Muscle of leg (tissue), 16 donors: ENCODE measurements at places on chromosomes 2 and 18. TPM values are rescaled to one million over a fixed set of nuclear protein-coding genes. Genes with fewer than 3 reads are reported as not detected.

Gene IL37
- polyA plus RNA-seq: not detected

Gene RNU2-63P
- not detected for polyA plus RNA-seq

Gene RETSAT
- polyA plus RNA-seq: 19.2 TPM

Gene HOXD12
- not detected for polyA plus RNA-seq

Gene BAZ2B
- 33.6 TPM for polyA plus RNA-seq

Gene D2HGDH
- polyA plus RNA-seq: 25.9 TPM

Gene CCDC85A
- 4.2 TPM for polyA plus RNA-seq

Gene RND3
- polyA plus RNA-seq: 67.8 TPM

Gene RAB6C
- 0.64 TPM for polyA plus RNA-seq

Gene CNGA3
- 0.49 TPM for polyA plus RNA-seq

GRCh38 chr18:22210311-22210754 lies 40.9 kb downstream of the GATA6 start:
- DNase-seq: no peak
- H3K36me3 ChIP-seq: no peaks in the 10 kb centered on the region
- no peak overlapping the region for H3K4me3 ChIP-seq
- H3K27me3 ChIP-seq: peaks cover 2% of the 10 kb centered on the region
- H3K4me1 ChIP-seq: no peaks in the 10 kb centered on the region

GRCh38 chr2:44285174-44285573 lies 9.9 kb downstream of the SLC3A1 start:
- H3K36me3 ChIP-seq: no peaks in the 10 kb centered on the region
- H3K27ac ChIP-seq: no peak overlapping the region
- peak; percentile 2 for DNase-seq
- H3K27me3 ChIP-seq: no peaks in the 10 kb centered on the region

- no peaks in the 10 kb centered on the region for H3K36me3 ChIP-seq
- no peaks in the 10 kb centered on the region for H3K4me1 ChIP-seq
- no peak for DNase-seq
- H3K4me3 ChIP-seq: no peak overlapping the region
- H3K27me3 ChIP-seq: peaks cover 24% of the 10 kb centered on the region
These were observed 102.9 kb upstream of the TGFA start for GRCh38 chr2:70656421-70657010.

DNA sequence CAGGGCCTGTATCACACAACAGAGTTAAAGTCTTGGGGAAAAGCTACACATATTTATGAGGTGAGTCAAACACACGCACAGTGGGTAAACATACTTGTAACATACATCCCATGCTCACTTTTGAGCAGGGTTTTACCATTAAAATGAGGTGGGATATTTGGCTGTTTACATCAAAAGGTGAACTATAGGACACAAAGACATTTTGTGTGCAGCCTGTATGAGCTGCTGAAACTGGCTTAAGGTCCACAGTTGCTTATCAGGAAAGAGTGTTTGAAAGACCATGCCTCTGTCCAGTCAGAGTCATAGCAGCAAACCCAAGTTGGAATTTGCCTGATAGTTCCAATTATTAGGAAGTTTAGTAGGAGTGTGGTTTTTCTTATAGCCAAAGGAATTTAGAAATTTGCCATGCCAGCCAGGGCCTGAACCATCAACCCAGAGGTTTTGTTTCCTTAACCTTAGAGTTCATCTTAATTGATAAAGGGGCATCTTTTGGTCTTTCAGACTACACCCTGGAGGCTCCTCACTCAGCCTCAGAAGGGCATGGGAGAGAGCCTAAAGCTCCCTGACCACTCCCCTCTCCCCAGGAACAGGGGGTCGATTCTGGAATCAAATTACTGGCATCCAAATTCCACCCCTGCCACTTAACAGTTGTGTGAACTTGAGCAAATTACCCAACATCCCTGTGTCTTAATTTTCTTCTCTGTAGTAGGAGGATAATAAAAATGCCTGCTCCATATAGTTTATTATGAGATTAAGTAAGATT lies 29.9 kb upstream of the L3MBTL4 start:
- no peak for DNase-seq
- no peak overlapping the region for H3K4me3 ChIP-seq
- H3K27me3 ChIP-seq: no peaks in the 10 kb centered on the region
- H3K4me1 ChIP-seq: no peaks in the 10 kb centered on the region

GRCh38 chr2:105384216-105384615 lies 14.6 kb downstream of the FHL2 start:
- H3K36me3 ChIP-seq: peaks cover 37% of the 10 kb centered on the region
- DNase-seq: no peak
- H3K27ac ChIP-seq: no peak overlapping the region
- H3K4me1 ChIP-seq: peaks cover 8% of the 10 kb centered on the region

DNA sequence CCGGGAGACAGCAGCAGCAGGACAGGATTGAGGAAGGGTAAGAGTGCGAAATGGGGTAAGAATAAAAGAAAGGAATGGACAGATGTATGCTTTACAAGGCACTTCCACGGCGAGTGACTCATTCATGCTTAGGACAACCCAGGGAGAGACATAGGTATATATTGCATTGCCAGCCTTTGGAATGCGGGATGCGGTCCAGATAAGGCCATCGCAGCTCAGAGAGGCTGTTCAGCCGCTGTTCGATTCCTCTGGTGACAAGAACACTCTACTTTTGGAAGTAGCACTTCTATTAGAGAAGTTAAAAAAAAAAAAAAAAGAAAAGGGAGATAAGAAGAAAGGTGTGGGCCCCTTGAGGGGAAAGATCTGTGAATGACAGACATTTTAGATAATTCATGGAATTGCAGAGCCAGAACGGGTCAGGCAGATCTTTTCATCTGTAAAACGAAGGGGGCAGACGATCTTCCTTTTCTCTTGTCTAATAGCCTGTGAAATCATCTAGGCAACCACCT lies 819 bp upstream of the NCOA1 start:
- DNase-seq: peak; percentile 48
- peak overlapping the region; percentile 53 for H3K4me3 ChIP-seq
- peak overlapping the region; percentile 96 for H3K27ac ChIP-seq
- H3K36me3 ChIP-seq: no peaks in the 10 kb centered on the region
- no peaks in the 10 kb centered on the region for H3K27me3 ChIP-seq

DNA sequence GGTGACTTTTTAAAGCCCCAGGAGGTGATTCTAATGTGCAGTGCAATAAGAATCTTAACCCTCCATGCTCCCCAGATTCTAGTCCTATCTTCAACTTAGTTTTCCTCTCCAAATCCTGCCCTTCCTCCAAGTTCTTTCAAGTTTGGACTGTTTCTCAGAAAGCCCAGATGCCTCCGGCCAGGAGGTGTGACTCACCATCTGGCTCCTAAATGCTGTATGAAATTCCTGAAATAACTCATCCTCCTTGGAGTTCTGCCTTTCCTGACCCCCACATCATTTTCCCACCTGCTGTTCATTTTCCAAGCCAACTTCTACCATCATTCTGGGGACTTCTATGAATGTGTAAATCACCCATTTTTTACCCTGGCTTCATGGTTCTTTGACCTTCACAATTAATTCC lies 118.2 kb upstream of the NOL4 start:
- DNase-seq: no peak
- H3K36me3 ChIP-seq: no peaks in the 10 kb centered on the region
- H3K4me1 ChIP-seq: no peaks in the 10 kb centered on the region
- no peaks in the 10 kb centered on the region for H3K27me3 ChIP-seq
- H3K27ac ChIP-seq: no peak overlapping the region

GRCh38 chr2:41610501-41611190 lies 437.2 kb upstream of the PKDCC start:
- H3K4me1 ChIP-seq: peaks cover 5% of the 10 kb centered on the region
- peak; percentile 97 for DNase-seq
- no peak overlapping the region for H3K4me3 ChIP-seq
- no peaks in the 10 kb centered on the region for H3K36me3 ChIP-seq
- H3K27ac ChIP-seq: peak overlapping the region; percentile 92

- H3K36me3 ChIP-seq: peaks cover 2% of the 10 kb centered on the region
- peaks cover 32% of the 10 kb centered on the region for H3K4me1 ChIP-seq
- H3K4me3 ChIP-seq: no peak overlapping the region
- no peak for DNase-seq
- H3K27me3 ChIP-seq: no peaks in the 10 kb centered on the region
- no peak overlapping the region for H3K27ac ChIP-seq
These were observed 31.1 kb downstream of the EPAS1 start for GRCh38 chr2:46328291-46328690.

DNA sequence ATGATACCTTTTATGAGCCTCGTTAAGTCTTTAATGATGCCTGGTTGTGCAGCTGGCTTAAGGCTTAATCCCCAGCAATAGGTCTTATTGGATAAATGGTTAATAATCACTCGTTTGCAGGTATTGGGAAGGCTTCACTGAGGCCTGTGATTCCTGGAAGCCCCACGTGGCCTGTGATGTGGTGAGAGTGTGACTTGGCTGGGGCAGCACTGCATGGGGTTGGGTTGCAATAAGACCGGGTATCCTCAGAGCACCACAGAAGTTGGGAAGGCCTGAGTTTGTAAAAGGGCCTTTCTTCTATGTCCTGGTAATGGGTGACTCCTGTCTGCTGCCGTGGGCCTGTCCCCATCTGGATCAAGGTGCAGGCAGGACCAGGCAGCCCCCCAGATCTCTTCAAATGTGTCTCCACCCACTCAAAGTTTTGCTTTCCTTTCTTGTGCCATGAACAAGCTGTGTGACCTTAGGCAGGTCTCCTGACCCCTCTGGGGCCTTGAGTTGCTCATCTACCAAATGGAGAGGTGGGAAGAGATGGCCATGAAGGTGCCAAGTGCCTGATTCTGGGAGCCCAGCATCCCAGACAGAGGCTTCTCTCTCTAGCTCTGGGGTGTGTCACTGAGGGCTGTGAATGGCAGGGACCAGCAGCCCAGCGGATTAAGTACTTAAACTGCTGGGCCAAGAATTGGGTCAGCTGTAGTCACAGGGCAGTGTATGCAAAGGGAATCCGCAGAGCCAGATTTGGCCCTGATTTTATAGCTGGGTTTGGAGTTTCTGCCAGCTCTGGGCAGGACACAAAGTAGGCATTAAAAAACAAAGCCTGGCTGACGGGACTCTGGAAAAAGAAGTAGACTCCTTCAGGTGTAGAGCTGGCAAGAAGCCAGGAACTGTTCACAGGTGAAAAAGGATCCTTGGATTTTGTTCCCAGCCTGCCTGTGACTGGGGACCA lies 24.4 kb downstream of the LBH start:
- H3K27me3 ChIP-seq: no peaks in the 10 kb centered on the region
- peaks cover 17% of the 10 kb centered on the region for H3K4me1 ChIP-seq
- peaks cover 20% of the 10 kb centered on the region for H3K36me3 ChIP-seq
- peak; percentile 26 for DNase-seq
- H3K4me3 ChIP-seq: no peak overlapping the region

DNA sequence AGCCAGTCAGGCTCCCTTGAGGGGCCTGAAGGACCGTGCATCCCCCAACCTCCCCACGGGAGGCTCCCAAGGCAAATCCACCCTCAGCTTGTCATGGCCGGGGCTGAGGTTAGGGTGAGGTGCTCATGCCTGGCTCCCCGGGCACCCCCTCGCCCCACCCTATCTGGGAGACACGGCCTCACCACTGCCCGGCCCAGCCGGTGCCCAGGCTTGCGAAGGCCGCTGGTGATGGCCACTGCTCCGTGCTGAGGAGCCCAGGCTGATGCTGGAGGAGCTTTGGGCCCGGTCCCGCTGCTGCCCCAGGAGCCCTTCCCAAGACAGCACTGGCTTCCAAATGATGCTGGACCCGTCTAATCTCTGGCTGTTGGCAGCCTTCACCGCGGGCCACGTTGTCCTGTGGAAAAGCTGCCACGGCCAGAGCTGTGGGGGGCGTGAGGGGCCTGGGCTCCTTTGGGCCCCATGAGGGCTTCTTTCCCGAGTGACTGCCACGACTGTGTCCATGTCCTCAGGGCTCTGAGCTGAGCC lies 135.7 kb upstream of the CTDP1 start:
- H3K27me3 ChIP-seq: peaks cover 25% of the 10 kb centered on the region
- no peaks in the 10 kb centered on the region for H3K36me3 ChIP-seq
- peaks cover 8% of the 10 kb centered on the region for H3K4me1 ChIP-seq
- no peak overlapping the region for H3K4me3 ChIP-seq
- no peak for DNase-seq
- H3K27ac ChIP-seq: no peak overlapping the region

GRCh38 chr2:64777841-64778240 lies 124.1 kb upstream of the SERTAD2 start:
- H3K27me3 ChIP-seq: no peaks in the 10 kb centered on the region
- no peak for DNase-seq
- no peak overlapping the region for H3K27ac ChIP-seq

- peaks cover 39% of the 10 kb centered on the region for H3K4me1 ChIP-seq
- peaks cover 22% of the 10 kb centered on the region for H3K27me3 ChIP-seq
- H3K27ac ChIP-seq: peak overlapping the region; percentile 33
- DNase-seq: peak; percentile 29
- H3K36me3 ChIP-seq: no peaks in the 10 kb centered on the region
These were observed 573 bp downstream of the IGFBP2 start for GRCh38 chr2:216633616-216634369.

GRCh38 chr2:6990871-6991270 lies 73.7 kb downstream of the RNF144A start:
- no peak overlapping the region for H3K4me3 ChIP-seq
- H3K27ac ChIP-seq: no peak overlapping the region
- peaks cover 9% of the 10 kb centered on the region for H3K36me3 ChIP-seq
- DNase-seq: no peak

DNA sequence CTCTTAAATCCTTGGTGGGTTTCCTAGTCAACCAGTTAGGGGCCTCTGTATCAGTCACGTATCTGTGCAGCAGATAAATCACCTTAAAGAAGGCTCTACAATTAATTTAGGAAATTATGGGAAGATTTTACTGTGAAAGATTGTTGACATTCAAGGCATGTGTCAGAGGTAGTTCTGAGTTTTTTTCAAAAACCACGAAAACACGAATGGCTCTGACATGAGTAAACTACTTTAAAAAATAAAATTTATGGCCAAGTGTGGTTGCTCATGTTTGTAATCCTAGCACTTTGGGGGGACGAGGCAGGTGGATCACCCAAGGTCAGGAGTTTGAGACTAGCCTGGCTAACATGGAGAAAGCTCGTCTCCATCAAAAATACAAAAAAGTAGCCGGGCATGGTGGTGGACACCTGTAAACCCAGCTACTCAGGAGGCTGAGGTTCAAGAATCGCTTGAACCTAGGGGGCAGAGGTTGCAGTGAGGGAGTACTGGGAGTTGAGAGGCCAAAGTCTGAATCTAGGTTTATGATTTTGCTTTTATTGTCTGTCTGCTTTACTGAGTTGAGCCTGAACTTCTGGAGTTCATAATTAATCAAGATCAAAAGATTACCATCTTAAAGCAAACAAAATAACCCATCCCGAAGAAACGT lies 77.1 kb downstream of the SPRED2 start:
- H3K4me1 ChIP-seq: peaks cover 24% of the 10 kb centered on the region
- H3K36me3 ChIP-seq: no peaks in the 10 kb centered on the region
- H3K4me3 ChIP-seq: no peak overlapping the region

DNA sequence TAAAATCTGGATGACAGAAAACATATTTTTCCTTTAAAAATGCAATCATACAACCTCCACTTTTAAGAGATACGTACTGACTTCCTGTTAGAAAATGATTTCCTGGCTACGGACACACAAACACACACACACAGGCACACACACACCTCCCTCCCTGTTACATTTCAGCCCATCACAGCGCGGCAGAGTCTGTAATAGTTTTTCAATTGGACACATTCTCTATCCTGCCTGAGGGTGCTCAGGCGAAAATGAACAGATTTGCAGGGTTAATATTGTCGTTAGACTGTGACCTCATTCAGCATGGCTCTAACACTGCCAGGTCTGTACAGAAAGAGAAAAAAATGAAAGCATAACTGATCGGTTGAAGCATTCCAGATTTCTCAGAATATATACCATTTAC lies 45.0 kb downstream of the KCTD1 start:
- H3K4me1 ChIP-seq: no peaks in the 10 kb centered on the region
- H3K27ac ChIP-seq: no peak overlapping the region
- no peak overlapping the region for H3K4me3 ChIP-seq
- H3K27me3 ChIP-seq: no peaks in the 10 kb centered on the region
- DNase-seq: peak; percentile 27
- no peaks in the 10 kb centered on the region for H3K36me3 ChIP-seq

- no peak overlapping the region for H3K27ac ChIP-seq
- H3K4me1 ChIP-seq: no peaks in the 10 kb centered on the region
- DNase-seq: no peak
- H3K4me3 ChIP-seq: no peak overlapping the region
- H3K36me3 ChIP-seq: no peaks in the 10 kb centered on the region
These were observed 27.2 kb downstream of the ANKRD29 start for GRCh38 chr18:23635283-23636070.
